ENCODE measurements at places on chromosomes 3 and 15.
A peak's percentile ranks its signal among the peaks of the same experiment; 100 is the strongest.

GRCh38 chr3:159765030-159765859, 223.4 kb upstream of the IL12A start:
- peak overlapping the region; percentile 63 for H3K4me3 ChIP-seq
- no peak for DNase-seq

DNA sequence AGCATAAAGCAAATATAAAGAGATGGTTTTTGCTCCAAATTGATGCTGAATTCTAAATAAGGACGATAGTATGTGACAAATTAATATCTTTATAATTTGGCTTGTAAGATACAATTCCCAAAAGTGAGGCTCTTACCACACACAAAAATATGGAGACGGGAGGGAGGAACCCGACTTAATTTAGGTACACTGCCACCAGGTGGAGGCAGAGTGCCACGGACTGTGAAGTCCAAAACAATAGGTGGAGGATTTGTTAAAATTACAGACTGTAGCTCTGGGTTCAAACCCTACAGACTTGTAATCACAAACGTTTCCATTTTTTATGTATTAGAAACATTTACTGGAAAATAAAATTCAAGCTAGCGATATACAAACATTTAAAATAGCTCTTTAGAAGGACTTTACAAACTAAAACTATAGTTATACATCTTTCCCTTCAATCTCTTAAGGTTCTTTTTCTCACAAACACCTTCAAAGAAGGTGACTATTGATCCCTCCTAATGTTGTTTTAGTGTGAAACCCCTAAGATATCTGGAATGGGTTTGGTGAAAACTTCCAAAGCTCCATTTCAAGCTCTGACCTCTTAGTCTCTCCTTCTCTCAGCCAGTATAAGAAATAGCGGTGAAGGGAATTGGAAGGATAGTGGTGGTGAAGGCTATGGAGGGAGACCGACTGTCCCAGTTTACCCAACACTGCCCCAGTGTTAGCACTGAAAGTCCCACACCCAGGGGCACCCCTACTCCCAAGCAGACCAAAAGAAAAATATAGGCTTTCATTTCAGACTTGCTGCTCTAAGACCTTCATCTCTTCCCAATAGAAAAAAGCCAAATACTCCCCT, 89.7 kb downstream of the AQP9 start:
- no peaks in the 10 kb centered on the region for H3K36me3 ChIP-seq
- H3K27ac ChIP-seq = no peak overlapping the region
- no peak for DNase-seq

GRCh38 chr3:160224811-160225175, 429 bp upstream of the C3orf80 start:
- DNase-seq = no peak
- H3K27ac ChIP-seq = peak overlapping the region; percentile 15
- peaks cover 8% of the 10 kb centered on the region for H3K27me3 ChIP-seq

DNA sequence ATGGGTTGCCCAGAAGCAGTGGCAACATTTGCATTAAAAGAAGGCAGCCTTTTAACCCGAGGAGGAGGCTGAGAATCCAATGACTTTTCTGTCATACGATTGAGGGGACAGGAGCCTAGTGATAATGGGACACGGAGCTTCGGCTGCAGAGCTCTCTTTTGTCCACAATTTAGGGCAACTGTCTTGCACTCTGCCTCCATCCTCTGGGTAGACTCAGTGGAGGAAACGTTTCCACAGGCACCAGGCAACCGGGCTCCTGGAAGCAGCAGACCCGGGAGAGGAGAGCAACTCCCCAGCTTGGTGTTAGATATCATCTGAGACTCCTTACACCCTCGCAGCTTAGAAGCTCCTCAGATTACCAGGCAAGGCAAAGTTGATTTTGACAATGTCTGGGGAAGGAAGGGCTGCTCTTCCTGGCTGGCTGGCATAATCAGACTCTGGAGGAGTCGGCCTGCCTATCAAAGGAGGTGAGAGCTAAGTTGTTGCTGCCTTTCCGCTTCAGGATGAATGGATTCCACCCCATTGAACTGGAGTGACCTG, 43.5 kb upstream of the RNU6-1 start:
- H3K36me3 ChIP-seq = no peaks in the 10 kb centered on the region
- H3K27ac ChIP-seq = no peak overlapping the region
- DNase-seq = no peak
- H3K4me1 ChIP-seq = peaks cover 12% of the 10 kb centered on the region

GRCh38 chr15:59371458-59372351, 966 bp downstream of the MYO1E start:
- no peaks in the 10 kb centered on the region for H3K36me3 ChIP-seq
- peak overlapping the region; percentile 95 for H3K27ac ChIP-seq
- peaks cover 23% of the 10 kb centered on the region for H3K4me1 ChIP-seq
- H3K27me3 ChIP-seq = no peaks in the 10 kb centered on the region
- H3K4me3 ChIP-seq = peak overlapping the region; percentile 78

- no peaks in the 10 kb centered on the region for H3K36me3 ChIP-seq
- H3K4me3 ChIP-seq = no peak overlapping the region
- no peak overlapping the region for H3K27ac ChIP-seq
These were observed 143.3 kb upstream of the WNT5A start for GRCh38 chr3:55630280-55630920.

DNA sequence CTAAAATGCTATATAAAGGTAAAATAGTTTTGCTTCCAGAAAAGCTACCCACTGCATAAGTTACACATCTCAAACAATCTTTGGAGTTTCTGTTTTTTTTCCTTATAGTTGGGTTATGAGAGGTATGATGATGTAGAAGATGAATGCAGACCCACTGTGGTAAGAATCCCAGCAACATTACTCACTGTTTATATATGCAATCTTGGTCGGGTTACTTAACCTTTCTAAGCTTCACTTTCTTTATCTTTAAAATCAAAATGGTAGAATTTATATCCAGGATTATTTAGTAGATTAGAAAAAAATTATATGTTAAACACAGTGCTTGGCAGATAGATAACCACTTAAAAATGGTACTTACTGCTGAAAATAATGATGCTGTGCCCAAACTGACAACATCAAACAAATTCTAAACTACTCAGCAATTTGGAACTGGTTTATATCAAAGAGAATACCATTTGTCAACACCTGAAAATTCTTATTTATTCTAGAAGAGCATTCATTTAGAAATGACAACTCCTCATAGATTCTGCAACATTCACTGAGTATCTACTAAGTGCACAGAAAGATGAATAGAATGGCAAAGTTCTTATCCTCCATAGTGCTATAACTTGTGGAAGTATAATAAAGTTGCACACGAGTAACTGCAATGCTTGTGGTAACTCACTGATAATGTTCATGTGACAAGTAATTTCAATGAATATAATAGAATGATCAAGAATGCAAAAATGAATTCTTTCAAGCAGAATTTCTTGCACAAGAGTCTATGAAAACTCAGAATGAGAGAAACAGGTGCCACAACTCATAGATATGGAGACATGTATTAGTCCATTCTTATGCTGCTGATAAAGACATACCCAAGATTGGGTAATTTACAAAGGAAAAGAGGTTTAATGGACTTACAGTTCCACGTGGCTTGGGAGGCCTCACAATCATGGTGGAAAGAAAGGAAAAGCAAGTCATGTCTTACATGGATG, 129.0 kb upstream of the SLC7A14 start:
- no peak overlapping the region for H3K27ac ChIP-seq
- no peak for DNase-seq
- no peaks in the 10 kb centered on the region for H3K4me1 ChIP-seq
- H3K4me3 ChIP-seq = no peak overlapping the region

- no peaks in the 10 kb centered on the region for H3K27me3 ChIP-seq
- no peaks in the 10 kb centered on the region for H3K36me3 ChIP-seq
- H3K4me1 ChIP-seq = no peaks in the 10 kb centered on the region
- H3K4me3 ChIP-seq = no peak overlapping the region
- H3K27ac ChIP-seq = no peak overlapping the region
These were observed 25.1 kb downstream of the SYNPR start for GRCh38 chr3:63303238-63303637.

GRCh38 chr3:98623572-98624280, 30.3 kb upstream of the CPOX start:
- DNase-seq = no peak
- H3K36me3 ChIP-seq = no peaks in the 10 kb centered on the region
- H3K4me1 ChIP-seq = no peaks in the 10 kb centered on the region
- H3K27me3 ChIP-seq = no peaks in the 10 kb centered on the region
- H3K4me3 ChIP-seq = no peak overlapping the region

DNA sequence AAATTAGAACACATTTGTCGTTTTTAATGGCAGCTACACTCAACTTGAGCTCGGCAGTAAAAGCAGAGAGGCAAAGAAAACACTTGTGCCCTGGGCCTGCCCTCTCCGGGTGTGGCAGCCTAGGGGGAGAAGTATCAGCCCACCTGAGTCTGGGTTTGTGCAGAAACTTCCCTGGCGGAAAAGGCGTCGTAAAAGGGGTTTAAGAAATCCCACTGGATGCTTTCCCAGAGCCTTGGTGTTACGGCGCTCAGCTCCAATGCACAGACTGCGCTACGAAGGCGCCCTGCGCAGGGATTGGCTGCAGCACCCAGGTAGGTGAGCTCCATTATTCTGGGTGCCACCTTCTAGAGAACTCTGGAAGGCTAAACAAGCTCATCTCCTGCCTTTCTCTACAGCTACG, 461.5 kb upstream of the NR2F2 start:
- no peak overlapping the region for H3K27ac ChIP-seq
- H3K4me3 ChIP-seq = no peak overlapping the region
- no peaks in the 10 kb centered on the region for H3K27me3 ChIP-seq
- no peaks in the 10 kb centered on the region for H3K36me3 ChIP-seq
- no peak for DNase-seq

DNA sequence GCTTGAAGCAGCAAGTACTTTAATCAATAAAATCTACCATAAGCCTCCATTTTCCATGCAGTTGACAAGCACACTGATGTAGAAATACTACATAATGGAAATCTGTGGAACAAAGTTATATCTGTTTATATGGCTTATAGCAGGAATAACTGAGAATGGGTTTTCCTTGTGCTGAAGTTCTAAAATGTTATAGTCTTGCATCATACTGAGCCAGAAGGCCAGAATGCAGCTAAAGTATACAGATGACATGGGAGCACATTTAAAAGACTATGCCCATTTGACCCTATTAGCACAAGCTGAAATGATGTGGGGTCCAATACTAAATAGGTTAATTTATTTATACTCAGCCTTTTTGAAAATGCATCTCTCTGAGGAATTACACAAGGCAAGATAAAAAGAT, 25.1 kb downstream of the SLC24A5 start:
- H3K36me3 ChIP-seq = no peaks in the 10 kb centered on the region
- no peak for DNase-seq
- H3K27me3 ChIP-seq = no peaks in the 10 kb centered on the region
- no peak overlapping the region for H3K4me3 ChIP-seq

DNA sequence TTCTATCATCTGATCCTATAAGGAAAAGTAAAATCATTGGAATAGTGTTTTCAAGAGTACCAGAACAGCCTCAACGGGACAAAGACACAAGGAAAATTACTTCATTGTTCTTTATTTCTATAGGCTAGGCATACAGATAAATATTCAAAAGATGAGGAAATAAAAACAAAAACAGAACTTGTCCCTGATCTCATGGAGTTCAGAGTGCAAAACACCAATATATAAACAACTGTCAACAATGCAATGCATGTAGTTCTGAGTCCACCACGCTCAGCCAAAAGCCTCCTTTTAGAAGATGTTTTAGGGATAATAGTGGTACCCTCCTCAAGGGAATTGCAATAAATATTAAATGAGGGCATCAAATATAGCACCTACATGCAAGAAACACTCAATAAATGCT, 4.6 kb upstream of the SLC4A7 start:
- no peaks in the 10 kb centered on the region for H3K27me3 ChIP-seq
- no peak overlapping the region for H3K27ac ChIP-seq
- H3K4me3 ChIP-seq = no peak overlapping the region

GRCh38 chr3:192273001-192273696, 454.2 kb downstream of the FGF12 start:
- DNase-seq = no peak
- no peaks in the 10 kb centered on the region for H3K36me3 ChIP-seq

DNA sequence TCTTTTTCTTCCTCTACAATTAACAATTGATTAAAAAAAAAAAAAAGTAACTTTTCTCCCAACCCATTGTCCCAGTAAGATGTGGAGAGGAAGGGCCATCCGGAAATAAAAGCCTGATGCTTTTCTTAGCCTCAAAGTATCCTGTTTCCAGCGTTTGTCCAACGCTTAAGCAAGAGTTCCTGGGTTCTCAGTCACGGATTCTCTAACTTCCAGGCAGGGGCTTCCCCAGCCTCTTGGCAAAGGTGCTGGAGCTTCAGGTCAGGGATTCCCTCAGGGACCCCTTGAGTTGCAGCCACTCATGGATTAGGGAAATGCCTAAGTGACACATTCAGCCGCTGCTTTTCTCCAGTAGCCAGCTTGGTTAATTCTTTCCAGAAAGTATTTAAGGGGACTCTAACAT, 22.3 kb upstream of the C2CD4B start:
- no peak for DNase-seq
- H3K36me3 ChIP-seq = no peaks in the 10 kb centered on the region
- no peak overlapping the region for H3K4me3 ChIP-seq
- H3K4me1 ChIP-seq = no peaks in the 10 kb centered on the region
- H3K27ac ChIP-seq = peak overlapping the region; percentile 77

DNA sequence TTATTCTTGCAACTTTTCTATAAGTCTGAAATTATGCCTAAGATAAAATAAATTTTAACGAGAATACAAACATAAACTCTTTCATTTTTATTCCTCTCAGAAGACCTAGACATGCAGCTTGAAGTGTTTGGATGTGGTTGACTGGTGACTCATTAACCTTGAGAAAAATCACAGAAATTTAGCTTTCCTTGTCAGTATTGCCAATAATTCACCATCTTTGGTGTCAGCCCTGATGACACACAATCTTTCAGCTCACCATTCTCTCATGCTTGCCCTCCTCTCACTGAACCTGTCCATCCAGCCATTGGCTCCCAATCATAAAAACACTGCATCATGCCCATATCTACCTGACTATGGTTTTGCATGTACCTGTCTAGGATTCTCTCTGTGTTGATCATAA, 22.6 kb upstream of the TNFAIP8L3 start:
- DNase-seq = no peak
- H3K27me3 ChIP-seq = no peaks in the 10 kb centered on the region
- H3K36me3 ChIP-seq = no peaks in the 10 kb centered on the region
- H3K4me1 ChIP-seq = no peaks in the 10 kb centered on the region

- peaks cover 23% of the 10 kb centered on the region for H3K4me1 ChIP-seq
- H3K4me3 ChIP-seq = no peak overlapping the region
- no peak for DNase-seq
- H3K27me3 ChIP-seq = no peaks in the 10 kb centered on the region
These were observed 46.9 kb downstream of the ZNF710 start for GRCh38 chr15:90047956-90048575.
